ENCODE measurements at places on chromosomes 3 and 15. TPM values are rescaled to one million over a fixed set of nuclear protein-coding genes. Genes with fewer than 3 reads are reported as not detected.

PLSCR5 gene
- not detected for polyA plus RNA-seq

SELENOK gene
- 115 TPM for polyA plus RNA-seq

POTEB2 gene
- not detected for polyA plus RNA-seq

FRMD5 gene
- 0.81 TPM for polyA plus RNA-seq

SLC2A2 gene
- polyA plus RNA-seq: 58.9 TPM

ST8SIA2 gene
- polyA plus RNA-seq: 0.65 TPM

SKOR1 gene
- 0.45 TPM for polyA plus RNA-seq

MBD4 gene
- 17.9 TPM for polyA plus RNA-seq

LMLN gene
- 0.27 TPM for polyA plus RNA-seq

RPP25 gene
- 22.2 TPM for polyA plus RNA-seq

ZNF860 gene
- polyA plus RNA-seq: 0.62 TPM

FAM227B gene
- 4.3 TPM for polyA plus RNA-seq

NLGN1 gene
- polyA plus RNA-seq: 1.8 TPM

DNA sequence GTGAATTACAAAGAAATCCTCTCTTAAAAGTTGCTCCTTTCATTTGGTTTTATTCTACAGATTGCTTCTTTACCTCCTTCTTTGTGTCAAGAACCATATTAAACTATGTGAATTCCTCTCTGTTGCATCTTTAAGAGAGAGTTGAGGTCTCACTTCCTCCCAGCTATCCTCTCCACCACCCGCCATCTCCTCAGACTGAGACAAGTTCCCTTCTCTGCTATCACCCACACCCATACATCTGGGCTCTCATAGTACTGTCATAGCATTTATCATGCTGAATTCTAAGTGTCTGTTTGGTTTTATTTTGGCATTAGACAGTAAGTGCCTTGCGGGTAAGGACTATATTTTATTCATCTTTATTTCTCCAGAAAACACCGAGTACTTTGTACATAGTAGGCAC is 54.2 kb downstream of the B3GALNT1 start:
- no peak for DNase-seq

- DNase-seq: no peak
Measured at GRCh38 chr3:77342688-77343087, 302.8 kb downstream of the ROBO2 start.

GRCh38 chr3:154690413-154690812 is 260.4 kb upstream of the GPR149 start:
- DNase-seq: no peak

GRCh38 chr3:82001276-82001923 is 240.0 kb upstream of the GBE1 start:
- no peak for DNase-seq

DNA sequence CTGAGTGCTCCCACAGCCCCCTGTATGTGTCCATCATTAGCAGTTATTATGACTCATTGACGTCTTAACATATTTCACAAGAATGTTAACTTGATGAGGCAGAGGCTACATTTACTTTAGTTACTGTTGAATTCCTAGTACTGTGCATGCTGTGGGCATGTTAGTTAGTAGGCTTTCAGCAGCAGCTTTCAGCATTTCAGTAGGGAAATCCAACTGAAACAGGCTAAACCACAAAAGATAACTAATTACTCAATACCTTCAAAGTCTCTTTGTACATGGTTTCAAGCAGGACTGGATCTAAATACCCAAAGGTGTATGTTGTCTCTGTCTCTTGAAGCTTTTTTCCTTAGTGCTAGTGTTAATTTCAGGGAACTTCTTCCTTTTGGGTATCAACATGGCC is 229.9 kb upstream of the SUCLG2 start:
- DNase-seq: no peak

DNA sequence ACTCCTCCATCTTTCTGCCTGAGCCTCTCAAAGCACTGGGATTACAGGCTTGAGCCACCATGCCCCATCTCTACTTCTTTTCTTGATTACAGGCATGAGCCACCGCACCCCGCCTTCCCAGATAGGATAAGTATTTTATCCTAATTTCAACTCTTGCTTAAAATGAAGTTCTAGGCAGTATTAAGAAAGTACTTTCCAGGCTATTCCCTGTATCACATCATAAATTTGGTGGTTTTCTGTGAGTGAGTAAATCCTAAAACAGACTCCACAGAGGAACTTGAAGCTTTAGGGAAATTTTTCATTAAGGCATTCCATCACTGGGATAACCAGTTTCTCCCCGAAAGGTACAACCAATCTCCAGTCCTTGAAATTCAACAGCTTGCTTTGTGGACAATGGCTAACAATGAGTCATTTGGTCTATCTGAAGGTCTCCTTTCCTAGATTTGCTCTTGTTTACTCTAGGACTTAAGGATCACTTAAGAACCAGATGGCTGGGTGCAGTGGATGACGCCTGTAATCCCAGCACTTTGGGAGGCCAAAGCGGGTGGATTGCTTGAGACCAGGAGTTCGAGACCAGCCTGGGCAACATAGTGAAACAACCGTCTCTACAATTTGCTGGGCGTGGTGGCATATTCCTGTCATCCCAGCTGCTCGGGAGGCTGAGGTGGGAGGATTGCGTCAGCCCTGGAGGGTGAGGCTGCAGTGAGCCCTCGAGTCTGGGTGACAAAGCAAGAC is 49.7 kb upstream of the SKIL start:
- DNase-seq: peak; percentile 37

Measured in small intestine (tissue), 16 donors.